ENCODE measurements at places on chromosomes 7 and 10.

- DNase-seq = no peak
Measured at GRCh38 chr10:46233181-46233580, 53.6 kb upstream of the ANTXRL start.

DNA sequence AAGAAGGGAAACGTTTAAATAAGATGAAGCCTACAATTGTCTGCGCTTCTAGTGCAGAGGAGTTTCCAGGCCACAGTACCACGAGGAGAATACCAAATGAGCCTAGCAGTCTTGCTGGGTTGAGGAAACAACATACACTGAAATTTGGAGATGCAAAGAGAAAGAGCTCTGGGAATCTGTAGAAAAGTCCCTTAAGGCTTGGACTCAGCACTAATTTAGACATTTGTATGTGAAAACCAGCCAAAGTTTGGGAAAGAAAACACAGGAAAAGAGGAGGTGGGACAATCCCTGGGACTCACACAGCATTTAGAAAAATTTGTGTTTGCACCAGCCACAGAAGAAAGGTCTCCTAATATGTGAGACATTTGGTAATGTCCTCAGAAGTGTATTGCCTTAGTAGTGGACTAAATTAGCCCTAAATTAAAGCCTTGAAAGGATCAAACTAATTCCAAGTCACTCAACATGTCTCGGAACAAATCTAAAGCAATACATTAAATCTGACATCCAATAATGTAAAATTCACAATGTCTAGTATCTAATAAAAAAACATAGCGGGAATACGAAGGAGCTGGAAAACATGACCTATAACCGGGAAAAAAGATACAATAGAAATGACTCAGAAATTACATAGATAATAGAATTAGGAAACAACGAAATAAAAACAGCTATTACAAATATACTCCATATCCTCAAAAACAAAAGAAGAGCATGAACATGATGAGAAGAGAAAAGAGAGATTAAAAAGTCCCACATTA lies 187.1 kb upstream of the NAMPT start:
- no peak for DNase-seq

GRCh38 chr7:151934584-151934983 lies 21.7 kb upstream of the GALNTL5 start:
- DNase-seq = no peak

DNA sequence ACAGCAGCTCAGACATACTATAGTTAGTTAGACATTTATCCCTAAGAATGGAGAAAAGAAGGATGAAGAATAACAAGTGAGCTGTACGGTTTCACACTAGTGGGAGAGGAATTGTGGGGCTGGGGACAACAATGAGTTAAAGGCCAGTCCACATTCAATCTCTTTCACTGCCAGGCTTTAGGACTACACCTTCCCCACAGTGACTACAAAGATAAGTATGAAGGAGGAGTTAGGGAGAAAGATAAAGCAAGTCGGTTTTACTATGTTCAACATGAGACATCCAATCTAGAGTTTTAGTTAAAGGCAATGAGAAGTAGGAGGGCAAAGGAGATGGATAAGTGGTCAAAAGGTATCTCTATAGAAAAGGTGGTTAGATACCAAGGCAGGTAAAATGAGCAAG lies 16.3 kb downstream of the ARHGAP12 start:
- DNase-seq = no peak

DNA sequence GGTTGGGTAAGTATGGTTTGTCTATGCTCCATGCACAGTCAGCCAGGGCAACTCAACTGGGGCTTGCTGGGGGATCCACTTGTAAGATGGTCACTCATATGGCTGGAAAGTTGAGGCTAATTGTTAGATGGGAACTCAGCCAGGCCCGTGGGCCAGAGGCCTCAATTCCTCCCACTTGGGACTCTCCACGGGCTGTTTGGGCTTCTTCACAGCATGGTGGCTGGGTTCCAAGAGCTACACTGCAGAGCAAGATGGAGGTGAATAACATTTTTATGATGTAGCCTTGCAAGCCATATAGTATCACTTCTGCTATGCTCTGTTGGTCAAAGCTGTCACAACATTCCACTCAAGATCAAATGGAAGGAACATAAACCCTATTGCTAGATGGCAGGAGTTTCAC lies 39.2 kb downstream of the ELMO1 start:
- no peak for DNase-seq

- no peak for DNase-seq
Measured at GRCh38 chr10:78690354-78691111, 378.2 kb upstream of the ZMIZ1 start.

GRCh38 chr7:138843632-138844580 lies 45.9 kb upstream of the ATP6V0A4 start:
- no peak for DNase-seq

DNA sequence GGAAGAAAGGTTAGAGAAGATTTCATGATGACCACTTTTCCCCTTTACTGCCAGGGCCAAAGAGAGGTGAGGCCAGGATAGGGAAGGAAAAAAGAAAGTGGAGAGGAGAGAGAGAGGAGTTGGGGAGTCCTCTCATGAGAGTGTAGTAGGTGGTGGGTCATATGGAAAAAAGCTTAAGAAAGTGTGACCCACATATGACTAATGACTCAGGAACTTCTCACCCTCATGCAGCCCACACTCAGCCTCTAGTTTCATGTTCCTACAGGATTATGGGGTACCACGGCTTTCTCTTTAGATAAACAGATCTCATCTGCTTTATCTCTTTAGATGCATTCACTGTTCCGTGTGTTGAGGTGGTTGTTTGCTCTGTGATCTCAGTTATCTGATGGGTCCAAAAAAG lies 462.5 kb upstream of the IGFBP3 start:
- DNase-seq = no peak

DNA sequence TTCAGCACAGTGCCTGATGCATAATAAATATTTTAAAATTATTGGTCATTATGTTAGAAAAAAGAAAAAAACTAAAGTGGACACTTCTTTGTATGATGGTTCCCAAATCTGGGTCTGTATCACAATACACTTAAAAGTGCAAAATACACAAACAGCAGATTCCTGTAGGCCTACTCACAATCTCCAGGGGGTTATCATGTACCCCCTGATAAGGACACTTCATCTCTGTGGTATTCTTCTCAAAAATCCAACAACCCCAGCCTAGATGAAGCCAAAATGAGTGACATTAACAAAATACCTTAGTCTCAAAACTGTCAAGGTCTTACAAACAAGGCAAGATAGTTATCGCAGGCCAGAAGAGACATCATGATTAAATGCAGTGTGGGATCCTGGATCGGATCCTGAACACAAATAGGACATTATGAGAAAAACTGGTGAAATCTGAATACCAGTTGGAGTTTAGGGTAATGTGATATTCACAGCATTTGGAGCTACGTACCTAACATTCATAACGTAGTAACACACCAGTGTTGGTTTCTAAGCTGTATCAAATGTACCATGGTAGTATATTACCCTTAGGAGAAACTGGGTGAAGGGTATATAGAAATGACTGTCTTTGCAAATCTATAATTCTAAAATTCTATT lies 45.2 kb downstream of the NSUN6 start:
- DNase-seq = no peak

DNA sequence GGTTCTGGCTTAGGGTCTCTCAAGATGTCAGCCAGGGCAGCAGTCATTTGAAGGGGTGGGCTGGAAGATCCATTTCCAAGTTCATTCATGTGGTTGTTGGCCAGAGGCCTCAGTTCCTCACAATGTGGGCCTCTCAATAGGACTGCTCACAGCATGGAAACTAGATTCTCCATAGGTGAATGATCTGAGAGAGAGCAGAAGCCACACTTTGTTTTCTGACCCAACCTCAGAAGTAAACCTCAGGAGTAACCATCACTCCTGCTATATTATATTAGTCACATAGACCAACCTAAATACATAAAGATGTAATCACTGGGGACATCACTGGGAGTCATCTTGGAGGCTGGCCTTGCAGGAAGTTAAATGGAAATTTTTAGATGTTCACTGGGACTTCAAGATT lies 42.2 kb downstream of the GBF1 start:
- no peak for DNase-seq

GRCh38 chr7:8435095-8435494 lies 1.7 kb downstream of the NXPH1 start:
- DNase-seq = no peak

DNA sequence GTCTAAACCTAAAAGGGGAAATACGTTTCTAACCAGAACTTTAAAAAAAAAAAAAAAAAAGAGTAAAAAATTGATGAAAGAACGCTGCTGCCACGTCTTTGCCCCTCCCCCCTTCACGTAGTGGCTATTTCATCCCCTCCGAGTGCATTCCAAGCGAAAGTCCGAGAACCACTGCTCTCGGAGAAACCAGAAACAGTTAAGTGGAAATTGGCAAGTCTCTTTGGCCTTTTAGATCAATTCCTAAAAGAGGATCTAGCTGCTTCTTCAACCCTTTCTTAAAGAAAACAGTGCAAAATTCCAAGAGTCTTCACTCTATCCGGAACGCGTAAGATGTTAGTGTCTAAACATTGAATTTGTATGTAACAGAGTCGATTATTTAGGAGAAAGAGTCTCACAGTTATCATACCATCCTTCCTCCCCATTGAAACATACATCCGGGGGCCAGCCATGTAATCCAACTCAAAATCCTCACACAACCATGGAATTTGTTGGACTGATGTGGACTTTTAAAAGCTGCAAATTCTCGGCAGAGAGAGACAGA lies 1.1 kb downstream of the P4HA1 start:
- DNase-seq = no peak

DNA sequence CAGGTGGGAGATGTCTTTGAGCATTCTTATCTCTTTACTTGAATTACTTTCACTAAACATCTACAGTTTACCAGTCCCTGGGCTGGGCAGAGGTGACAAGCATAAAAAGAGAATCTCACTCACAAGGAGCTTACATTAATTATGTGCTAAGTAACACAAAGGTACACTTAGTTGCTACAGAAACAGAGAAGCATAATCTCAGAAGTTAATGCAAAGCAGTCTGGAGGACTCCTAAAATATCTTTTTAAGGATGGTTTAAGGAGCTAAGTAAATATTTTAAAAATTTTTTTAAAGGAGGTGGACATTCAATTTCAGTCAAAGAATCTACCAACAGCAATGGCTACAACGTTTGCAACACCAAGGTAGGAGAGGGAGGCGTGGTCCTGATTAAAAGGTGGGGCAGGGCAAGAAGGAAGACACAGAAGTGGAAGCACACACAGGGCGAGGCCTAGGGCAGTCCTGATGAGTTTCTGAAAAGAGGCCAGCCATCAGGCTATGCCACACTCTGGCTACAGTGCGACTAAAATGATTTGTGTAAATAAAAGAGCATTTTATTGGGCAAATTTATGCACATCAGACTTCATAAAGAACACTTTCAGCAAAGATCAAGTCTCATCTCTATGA lies 5.3 kb downstream of the LARP4B start:
- no peak for DNase-seq

DNA sequence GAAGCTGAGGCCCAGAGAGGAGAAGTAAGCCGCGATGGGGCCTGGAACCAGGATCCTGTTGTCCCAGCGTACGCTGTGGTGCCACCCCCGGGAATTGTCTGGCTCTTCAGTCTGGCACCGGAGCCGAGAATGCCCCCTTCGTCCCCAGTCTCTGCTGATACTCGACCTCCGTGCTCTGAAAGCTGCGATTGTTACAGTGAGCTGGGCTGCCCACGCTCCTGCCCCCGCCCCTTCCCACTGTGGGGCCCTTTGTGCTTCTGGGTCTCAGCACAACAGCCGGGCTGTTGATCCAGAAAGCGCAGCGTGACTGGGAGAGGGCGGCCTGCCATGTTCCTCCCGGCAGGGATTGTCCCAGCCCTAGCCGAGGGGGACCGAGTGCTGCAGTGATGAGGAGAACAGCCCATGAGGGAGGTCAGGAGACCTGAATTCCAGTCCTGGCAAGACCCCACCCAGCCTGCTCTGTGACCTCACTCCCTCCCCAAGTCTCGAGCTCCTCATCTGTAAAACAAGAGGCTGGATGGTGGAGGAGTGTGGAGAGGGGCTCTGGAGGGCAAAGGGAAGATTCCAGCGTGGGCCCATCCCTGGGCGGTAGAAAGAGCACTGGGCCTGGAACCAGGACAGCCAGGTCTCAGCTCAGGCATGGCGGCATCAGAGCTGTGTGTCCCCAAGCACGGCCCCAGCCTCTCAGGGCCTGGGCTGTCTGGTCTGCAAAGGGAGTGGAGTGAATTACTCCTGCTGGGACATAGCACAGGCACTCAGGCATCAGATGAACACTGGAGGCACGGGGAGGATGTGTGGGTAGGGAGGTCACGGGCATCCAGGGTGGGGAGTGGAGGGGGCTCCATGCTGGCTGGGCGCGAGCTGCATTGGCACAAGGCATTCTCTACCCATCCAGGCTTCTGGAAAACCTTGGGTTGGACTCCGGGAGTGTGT lies 43.6 kb downstream of the TSPAN15 start:
- no peak for DNase-seq

DNA sequence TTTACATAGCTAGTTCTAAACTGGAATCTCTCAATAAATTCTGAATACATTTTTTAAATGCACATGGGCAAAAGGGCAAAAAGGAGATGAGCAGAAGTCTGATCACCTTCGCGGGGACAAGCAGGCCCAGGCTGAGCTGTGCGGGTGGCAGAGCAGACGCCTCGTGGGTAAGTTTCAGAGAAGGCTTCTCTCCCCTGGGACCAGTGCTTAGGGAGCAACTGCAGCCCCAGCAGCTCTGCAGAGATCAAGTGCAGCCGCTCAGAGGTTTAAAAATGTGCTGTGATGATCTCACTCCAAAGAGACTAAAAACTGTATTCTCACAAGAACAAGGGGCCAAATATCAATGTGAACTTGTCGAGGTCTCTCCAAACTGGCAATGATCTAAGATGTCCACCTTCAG lies 264.3 kb upstream of the RNF32 start:
- no peak for DNase-seq

GRCh38 chr7:28879105-28879504 lies 79.0 kb downstream of the TRIL start:
- DNase-seq = no peak

DNA sequence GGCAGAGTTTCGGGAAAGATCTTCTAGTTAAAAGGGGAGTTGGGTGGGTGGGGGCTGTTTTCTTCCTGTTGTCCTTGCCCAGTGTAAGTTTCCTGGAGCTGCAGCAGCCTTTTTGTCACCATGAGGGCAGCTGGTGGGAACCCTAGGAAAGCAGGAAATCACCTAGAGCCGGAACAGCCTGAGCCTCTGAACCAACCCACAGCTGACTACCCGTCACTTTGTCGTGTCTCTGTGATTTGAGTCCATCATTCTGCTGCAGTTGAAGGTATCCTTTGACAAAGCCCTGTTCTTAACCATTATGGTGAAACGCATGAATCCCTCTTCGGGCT lies 1.2 kb upstream of the C10orf143 start:
- DNase-seq = no peak

DNA sequence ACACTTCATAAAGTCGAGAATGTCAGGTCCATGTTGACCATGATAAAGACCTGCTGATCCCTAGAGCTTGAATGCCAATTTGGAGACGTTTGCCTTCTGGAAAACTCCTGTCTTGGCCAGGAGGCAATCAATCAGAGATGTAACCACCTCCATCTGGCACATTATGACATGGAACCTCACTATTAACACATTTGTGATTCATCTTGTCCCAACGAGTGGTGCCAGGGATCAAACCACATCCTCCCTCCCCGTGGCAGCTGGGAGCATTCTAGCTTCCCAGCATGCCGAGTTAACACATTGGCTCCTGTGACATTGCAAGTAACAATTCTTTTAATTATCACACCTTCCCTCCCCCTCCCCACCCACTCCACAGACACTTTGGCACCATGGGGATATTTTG lies 84.0 kb upstream of the PPP1R17 start:
- no peak for DNase-seq

- DNase-seq = no peak
Measured at GRCh38 chr7:25843467-25843866, 308.5 kb upstream of the NFE2L3 start.

GRCh38 chr7:28070297-28071055 lies 110.1 kb downstream of the JAZF1 start:
- DNase-seq = no peak

GRCh38 chr10:84659027-84659426 lies 330.6 kb downstream of the CCSER2 start:
- no peak for DNase-seq

Data from stimulated activated CD4-positive, alpha-beta T cell treated with anti-CD3 and anti-CD28 coated beads, TNF-alpha, amount 100 ng/mL, for 1 hour (primary cell).